Activated CD4-positive, alpha-beta T cell treated with anti-CD3 and anti-CD28 coated beads, Interleukin-2, amount 50 U/mL, for 1 hour (primary cell): ENCODE measurements at places on chromosomes 1 and 21.

- DNase-seq: no peak
Measured at GRCh38 chr1:31372751-31373055, 173 bp downstream of the FABP3 start.

DNA sequence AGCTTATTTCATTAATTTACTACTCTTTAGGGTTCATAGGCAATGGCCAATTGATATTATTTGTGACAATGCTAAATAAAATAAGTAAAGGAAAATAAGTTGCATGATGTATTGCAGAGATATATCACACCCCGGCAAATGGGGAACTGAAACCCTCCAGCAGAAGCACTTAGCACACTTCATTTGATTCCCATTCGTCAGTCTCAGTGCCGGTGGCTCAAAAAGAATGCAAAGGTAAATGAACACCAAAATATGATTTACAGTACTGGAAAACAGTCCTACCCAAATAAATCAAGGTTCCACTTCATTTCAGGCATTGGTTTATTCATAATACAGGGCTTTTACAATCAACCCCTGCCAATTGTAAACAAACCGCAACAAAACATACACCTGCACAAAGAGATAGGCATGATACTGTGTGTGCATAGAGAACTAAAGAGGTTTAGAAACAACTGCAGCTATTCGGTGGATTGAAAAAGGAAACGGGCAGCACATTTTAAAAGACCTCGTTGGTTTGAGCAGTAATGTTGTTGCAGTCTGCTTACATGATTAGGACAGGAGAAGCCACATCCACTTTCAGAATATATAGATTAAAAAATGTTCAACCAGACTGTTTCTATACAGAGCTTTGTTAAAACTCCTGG lies 1019.2 kb downstream of the TTLL7 start:
- no peak for DNase-seq

DNA sequence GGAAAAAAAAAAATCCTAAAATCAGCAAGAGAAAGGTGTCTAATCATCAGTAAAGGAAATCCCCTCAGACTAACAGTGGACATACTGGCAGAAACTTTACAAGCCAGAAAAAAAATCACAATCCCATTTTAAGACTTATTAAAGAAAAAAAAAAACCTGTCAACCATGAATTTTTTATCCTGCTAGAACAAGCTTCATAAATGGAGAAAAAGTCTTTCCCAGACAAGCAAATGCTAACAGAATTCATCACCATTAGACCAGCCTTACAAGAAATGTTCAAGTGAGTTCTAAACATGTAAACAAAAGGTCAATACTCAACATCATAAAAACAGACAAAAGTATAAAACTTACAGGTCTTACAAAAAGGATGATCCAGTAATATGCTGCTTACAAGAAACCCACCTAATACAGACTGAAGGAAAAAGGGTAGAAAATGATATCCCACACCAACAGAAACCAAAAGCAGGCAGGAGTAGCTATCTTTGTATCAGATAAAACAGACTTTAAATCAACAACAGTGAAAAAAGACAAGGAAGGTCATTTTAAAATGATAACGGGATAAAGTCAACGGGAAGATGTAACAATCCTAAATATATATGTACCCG lies 129.6 kb downstream of the EVI5 start:
- DNase-seq: no peak

GRCh38 chr1:112743174-112744008 lies 28.3 kb upstream of the PPM1J start:
- DNase-seq: no peak

- DNase-seq: no peak
Measured at GRCh38 chr1:143653429-143653802, 318.4 kb downstream of the FAM72C start.

- no peak for DNase-seq
Measured at GRCh38 chr1:71303617-71304041, 222.8 kb upstream of the ZRANB2 start.

DNA sequence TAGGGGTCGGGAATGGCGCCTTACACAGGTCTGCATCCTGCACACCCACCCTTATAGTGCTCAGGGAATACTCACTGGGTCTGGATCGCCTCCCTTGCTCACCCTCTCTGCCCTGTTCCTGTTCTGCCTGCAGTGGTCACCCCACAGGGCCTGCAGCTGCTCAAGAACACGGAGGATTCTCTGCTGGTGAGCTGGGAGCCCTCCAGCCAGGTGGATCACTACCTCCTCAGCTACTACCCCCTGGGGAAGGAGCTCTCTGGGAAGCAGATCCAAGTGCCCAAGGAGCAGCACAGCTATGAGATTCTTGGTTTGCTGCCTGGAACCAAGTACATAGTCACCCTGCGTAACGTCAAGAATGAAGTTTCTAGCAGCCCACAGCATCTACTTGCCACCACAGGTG lies 12.4 kb downstream of the TNN start:
- no peak for DNase-seq

- DNase-seq: no peak
Measured at GRCh38 chr1:201329286-201329685, 46.0 kb downstream of the PKP1 start.

DNA sequence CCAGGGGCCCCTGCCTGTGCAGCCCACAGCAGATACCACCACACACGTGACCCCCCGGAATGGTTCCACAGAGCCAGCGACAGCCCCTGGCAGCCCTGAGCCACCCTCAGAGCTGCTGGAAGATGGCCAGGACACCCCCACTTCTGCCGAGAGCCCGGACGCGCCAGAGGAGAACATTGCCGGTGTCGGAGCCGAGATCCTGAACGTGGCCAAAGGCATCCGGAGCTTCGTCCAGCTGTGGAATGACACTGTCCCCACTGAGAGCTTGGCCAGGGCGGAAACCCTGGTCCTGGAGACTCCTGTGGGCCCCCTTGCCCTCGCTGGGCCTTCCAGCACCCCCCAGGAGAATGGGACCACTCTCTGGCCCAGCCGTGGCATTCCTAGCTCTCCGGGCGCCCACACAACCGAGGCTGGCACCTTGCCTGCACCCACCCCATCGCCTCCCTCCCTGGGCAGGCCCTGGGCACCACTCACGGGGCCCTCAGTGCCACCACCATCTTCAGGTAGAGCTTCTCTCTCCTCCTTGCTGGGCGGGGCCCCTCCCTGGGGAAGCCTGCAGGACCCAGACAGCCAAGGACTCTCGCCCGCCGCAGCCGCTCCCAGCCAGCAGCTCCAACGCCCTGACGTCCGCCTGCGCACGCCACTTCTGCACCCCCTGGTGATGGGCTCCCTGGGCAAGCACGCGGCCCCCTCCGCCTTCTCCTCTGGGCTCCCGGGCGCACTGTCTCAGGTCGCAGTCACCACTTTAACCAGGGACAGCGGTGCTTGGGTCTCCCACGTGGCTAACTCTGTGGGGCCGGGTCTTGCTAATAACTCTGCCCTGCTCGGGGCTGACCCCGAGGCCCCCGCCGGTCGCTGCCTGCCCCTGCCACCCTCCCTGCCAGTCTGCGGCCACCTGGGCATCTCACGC lies 51.0 kb downstream of the COL18A1 start:
- DNase-seq: no peak

DNA sequence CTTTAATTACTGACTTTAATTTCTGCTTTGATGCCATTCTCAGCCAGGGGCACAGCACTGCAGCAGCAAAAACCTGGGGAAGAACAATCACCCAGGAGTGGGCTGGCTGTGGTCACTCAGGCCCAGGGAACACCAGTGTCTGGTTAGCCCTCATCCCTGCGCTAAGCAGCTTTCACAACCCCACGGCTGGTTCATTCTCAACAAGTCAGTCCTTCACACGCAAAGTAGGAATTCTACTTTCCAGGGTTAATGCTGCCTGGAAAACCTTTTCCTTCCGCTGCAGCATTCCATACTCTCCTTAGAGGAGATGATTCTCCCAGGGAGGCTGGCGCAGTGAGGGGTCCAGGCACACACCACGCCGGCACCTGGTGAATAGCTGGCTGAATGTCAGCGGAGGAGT lies 24.3 kb upstream of the KCNE1 start:
- DNase-seq: no peak

DNA sequence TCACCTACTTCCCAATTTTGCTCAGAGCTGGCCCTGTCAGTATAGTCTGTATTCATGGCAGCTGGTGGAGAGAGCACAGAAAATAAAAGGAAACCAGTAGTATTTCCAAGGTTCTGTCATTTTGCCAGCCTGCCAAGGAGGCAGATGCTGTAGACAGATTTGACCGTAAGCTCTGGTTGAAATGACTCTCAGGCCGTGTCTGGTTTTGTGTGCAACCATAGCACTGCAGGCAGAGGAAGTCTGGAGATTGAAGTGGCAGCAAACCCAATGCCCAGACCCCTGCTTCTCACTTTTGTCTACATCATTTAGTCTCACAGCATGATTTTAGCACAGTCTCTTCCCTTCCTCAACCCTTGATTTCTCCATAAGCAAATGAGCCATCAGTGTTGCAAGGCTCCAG lies 291.7 kb downstream of the PAPPA2 start:
- DNase-seq: no peak

GRCh38 chr1:57887964-57888491 lies 464.2 kb upstream of the DAB1 start:
- no peak for DNase-seq

DNA sequence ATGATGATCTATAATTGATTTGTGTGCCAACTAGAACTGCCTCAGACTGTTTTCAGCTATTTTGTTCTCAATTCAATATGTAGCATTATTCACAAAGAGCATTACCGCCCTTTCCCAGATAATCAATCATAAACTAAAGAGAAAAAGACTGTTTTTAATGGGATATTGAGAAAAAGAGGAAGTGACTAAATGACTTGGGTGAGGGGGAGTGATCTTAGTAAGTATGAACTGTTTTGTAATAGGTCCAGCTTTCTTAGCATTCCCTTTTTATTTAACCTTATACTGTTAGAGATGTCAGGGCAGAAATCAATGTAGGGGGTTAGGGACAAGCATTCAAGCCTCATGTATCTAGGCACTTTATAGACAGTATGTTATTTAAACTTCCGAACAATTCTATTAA lies 157.8 kb upstream of the DPYD start:
- no peak for DNase-seq
